Naive B cell (primary cell): ENCODE measurements at places on chromosomes 16 and 17.

GRCh38 chr16:10942352-10943063 lies at the start of gene DEXI:
Gene DEXI, minus strand, starts transcription at chr16:10942468. Its CDS starts 463 bp downstream, at chr16:10942005.
- peak; percentile 94 for DNase-seq

DNA sequence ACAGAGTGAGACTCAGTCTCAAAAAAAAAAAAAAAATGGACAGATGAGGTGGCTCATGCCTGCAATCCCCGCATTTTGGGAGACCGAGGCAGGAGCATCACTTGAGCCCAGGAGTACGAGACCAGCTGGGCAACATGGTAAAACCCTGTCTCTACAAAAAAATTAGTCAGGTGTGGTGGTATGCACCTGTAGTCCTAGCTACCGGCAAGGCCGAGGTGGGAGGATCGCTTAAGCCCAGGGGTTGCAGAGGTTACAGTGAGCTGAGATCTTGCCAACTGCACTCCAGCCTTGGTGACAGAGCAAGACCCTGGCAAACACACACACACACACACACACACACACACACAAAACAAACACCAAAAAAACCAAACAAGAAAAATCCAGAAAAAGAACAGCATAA lies 7.7 kb upstream of the ENGASE start:
- DNase-seq = no peak

DNA sequence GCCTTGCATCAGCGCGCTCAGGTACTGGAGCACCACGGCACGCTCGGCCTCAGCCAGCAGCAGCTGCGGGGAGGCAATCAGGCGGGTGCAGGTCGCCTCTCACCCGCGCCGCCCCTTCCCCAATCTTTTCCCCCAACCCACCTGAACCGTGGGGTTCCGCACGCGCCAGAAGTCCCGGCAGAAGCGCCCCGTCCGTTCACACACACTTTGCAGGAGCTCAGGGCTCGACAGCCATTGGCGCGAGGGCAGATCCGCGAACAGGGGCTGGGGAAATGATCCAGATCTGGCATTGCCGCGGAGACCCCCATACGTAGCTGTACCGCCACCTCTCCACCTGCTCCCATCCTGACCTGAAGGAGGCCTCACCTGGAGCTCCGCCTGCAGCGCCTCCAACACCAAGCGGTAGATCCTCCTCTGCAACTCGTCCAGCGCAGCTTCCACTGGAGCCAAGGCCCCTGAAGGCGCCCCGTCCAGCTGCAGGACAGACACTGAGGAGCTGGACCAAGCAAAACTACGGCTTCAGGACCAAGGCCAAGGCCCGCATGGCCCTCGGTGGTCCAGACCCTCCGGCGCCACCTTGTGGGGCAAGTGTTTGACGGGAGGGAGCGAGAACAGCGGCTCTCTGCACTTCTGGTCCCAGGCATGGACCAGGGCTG lies 1.4 kb upstream of the MATCAP1 start:
- peak; percentile 80 for DNase-seq

GRCh38 chr16:64364416-64364815 lies 757.4 kb downstream of the CDH11 start:
- DNase-seq = no peak

DNA sequence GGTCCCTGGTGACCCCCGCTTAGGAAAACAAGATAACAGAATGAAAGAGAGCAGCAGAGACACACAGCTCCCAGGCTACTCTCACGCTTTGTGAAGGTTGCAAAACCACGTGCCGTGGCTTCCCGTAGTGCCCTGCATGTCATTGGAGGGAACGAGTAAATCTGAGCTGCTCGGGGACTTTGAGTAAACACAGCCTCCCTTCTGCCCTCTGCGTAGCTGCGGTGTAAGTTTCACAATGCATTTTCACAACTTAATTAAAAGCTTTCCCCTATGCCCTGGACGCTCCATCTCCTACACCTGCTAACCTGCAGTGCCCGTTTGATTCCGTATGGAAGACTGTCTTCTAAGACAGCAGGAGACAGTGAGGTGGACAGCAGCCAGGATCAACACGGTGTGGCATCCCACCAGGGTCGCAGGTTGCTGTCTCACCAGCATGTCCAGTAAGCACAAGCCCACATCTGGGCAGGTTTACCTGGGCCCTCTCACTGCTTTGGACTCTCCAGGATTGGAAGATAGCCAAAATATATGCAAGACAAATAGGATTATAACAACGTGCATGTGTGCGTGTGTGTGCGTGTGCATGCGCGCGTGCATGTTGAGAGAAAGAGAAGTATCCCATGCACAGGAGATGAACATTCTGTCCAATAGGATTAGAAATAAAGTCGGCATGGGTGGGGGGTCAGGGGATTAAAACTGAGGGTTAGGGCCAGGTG lies 116.4 kb upstream of the RCVRN start:
- no peak for DNase-seq

DNA sequence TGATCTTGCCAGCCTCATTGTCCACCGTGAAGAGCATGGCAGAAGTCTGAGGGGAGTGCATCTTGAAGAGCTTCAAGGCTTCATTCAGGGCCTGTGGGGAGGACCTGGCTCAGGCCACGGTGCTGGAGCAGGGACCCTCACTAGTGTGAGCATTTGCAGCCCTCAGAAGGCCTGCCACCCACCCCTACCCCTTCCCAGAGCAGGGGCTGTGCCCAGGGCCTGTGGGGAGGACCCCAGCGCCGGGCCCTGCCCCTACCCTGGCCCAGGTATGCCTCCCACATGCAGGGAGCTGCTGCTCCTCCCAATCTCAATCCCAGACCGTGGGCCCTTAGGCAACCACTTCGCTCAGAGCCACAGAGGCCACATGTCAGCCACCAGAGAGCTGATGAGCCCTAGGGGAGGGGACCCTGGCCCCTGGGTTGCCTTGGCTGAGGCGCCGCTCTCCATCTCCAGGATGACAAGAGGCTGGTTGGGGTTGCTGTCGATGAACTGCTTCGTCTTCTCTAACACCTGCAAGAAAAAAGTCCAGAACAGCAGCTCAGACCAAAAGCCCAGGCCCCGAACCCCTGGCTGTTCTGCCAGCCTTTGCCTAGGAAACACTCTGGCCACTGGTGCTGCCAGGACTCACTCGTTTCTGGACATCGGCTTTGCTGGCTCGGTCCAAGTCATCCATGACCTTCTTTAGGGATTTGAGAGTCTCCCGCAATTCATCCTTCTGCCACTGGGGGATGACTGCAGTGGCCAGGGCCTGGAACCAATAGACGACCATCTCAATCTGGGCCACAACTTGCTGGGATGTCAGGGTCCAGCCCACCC lies 1.8 kb upstream of the EXOSC6 start:
- DNase-seq = peak; percentile 24

DNA sequence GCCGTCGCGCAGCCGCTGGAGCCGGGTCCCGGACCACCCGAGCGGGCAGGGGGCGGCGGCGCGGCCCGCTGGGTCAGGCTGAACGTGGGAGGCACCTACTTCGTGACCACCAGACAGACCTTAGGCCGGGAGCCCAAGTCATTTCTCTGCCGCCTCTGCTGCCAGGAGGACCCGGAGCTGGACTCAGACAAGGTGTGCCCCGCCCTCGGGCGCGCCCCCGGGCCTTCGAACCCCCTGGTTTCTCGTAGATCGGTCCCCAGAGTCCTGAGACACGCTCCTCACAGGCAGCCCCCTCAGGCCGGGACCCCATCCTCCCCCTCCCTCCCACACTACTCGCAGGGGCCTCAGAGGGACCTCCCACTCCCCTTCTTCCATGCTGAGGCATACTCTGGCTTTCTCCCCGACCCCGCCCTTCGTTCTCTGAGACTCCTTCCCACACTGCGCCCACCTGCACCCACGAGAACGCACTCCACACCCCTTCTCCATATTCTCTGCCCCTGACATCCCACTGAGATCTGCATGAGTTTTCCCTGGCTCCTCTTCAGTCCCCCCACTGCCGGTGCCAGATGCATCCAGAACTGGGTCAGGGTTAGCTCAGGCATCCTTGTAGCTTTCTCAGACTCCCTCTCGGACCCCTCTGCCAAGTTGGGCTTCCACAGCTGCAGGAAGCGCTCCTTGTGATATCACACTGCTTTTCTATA lies 523 bp downstream of the KCTD2 start:
- DNase-seq = peak; percentile 23

GRCh38 chr16:49827805-49828438 lies 28.0 kb downstream of the ZNF423 start:
- no peak for DNase-seq

GRCh38 chr17:7548585-7549400 lies at the start of gene TNFSF12:
Gene TNFSF12, plus strand, starts transcription at chr17:7549058. Its CDS starts 96 bp downstream, at chr17:7549154.
- DNase-seq = peak; percentile 43

DNA sequence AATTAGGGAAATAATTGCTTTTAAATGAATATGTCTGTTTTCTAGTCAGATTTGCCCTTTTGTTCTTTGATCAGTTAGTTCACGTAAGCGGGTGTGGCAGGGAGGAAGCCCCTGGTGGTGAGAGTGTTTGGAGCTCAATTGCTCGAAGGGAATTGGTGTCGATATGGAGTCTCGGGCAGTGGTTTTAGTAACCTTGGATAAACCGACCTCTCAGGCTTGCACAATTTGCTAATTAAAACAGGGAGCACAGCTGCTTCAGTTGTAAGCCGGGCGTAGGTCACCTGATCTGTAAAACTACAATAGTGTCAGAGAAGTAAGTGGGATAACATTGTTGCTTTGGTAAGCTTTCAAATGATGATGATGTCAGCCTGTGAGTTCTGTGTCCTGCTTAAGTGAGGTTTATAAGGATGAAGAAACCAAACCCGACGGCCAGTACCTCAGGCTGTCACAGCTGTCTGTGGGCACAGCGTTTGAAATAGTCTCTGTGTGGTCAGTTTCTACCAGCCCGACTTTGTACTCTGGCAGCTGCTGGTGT lies 2.9 kb downstream of the ZNF750 start:
- no peak for DNase-seq

DNA sequence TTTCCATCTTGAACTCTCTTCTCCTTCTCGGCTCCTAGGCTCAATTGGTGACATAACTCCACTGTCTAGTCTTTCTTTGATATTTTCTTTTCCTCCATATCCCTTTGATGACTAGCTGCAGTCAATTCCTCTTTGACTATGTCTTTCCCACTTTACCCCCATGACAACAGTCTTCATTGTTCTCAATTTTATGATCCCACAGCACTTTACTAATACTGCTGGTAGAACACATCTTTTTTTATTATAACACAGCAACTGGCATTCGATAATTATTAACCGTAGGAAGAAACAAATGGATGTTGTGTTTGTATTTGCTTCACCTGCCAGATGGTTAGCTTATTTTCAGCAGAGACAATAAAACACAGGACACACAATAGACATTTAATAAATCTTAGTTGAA lies 1.3 kb downstream of the KRTAP3-3 start:
- DNase-seq = no peak

DNA sequence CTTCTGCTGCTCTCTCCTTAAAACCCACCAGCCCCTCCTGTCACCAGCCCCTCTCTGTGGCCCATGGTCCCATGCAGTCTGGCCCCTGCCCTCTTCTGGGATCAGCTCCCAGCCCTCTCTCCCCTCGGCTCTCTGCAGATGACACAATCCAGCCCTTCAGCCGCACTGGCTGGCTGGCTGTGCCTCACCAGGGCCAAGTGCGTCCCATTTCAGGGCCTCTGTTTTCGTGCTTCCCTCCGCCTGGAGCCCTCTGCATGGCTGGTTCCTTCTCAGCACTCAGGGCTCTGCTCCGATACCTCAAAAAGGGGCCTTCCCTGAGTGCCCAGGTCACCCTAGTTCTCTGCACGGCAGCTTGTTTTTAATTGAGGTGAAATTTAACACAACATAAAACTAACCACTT lies 124.3 kb downstream of the SOCS1 start:
- DNase-seq = no peak

- DNase-seq = no peak
Measured at GRCh38 chr16:4667203-4667963, 26.0 kb upstream of the NUDT16L1 start.

DNA sequence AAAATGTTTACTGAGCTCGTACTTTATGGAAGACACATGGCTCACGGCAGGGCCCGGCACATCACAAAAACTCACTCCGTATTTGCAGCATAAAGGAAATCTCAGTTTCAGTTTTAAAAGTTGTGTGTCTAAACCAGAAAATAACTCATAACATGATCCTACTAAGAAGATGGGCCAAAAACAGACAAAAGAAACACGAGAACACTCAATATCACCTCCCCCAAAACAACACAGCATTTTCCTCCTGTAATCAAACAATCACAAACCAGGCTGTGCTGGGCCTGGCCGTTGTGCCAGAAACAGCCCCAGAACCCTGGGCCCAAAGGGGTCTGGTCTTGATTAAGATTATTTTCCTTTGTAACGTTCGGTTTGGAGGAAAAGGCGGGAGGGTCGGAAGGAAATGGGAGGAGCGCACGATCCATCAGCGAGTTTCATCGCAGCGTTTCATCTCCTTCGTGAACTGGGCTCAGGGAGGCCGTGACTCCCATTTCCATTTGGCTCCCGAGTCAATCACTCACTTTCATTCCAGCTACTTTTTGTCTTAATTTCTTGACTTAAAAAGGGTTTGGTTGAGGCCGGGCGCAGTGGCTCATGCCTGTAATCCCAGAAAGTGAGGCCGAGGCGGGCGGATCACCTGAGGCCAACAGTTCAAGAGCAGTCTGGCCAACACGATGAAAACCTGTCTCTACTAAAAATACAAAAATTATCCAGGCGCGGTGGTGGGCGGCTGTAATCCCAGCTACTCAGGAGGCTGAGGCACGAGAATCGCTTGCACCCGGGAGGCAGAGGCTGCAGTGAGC lies 61.4 kb downstream of the NXN start:
- no peak for DNase-seq

DNA sequence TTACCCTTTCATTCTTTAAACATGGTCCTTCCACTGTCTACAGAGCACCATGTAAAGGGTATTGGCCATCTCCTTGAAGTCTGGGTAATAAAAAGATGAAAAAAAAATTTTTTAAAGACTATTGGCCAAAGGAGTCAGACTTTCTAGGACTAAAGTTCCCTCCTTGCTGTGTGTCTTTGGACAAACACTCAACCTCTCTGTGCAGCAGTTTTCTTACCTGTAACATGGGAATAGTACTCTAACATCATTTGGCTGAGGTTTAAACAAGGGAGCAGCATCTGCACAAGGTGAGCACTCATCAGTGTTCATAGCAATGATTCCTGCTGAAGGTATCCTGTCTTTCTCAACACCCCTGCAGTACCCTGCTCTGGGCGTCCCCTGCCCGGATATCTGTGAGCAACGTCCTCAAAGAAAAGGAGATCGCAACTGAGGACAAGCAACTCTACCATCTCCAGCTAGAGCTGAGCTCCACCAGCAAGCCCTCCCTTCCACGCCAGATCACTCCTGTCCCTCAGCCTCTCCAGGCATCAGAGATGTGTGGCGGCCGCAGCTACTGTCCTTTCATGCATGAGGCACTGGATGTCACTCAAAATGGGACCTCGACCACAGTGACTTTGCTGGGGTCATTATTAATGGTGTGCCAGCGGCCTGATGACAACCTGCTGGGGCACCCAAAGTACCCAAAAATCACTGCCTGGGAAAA lies 29.5 kb upstream of the RPH3AL start:
- DNase-seq = no peak

- no peak for DNase-seq
Measured at GRCh38 chr17:57356719-57357391, 100.5 kb downstream of the MSI2 start.

DNA sequence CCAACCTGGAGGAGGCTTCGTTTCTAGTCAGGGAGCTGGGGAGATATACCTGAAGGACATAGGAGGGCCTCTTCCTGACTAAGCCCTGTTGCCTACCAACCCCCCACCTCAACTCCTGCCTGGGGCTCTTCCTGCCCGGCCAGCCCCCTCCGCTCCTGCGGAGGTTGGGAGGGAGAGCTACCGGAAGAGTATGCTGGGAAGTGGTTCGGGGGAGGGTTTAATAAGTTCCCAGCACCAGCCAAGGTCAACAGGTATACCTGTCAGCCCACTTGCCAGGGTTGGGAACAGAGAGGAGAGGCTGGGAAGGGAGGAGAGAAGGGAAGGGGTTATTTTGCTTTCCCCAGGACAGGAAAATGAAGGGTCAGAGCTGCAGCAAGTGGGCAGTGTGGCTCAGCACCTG lies 4.7 kb downstream of the PPP1R1B start:
- DNase-seq = no peak

GRCh38 chr17:36136036-36136435 lies 32.4 kb downstream of the CCL4 start:
- peak; percentile 25 for DNase-seq
